ENCODE measurements at places on chromosomes 12 and 14.

DNA sequence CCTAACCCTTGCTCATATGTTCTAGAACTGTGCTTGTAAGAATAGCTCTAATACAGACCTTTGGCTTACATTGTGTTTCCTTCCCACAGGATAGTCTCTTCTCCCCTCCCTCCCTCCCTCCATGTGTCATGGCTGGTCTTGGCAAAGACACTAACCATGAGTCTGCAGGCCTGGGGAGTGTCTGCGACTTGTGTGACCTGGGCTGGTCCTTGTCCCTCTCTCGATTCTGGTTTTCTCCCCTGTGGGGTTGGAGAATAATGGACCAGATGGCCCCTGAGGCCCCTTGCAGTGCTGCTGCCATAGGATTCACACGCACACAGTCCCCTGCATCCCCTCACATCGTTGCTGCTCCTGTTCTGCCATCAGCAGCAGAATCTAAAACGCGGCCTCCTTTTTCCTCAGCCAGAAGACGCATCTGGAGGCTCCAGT is 30.3 kb downstream of the DEGS2 start:
- DNase-seq = peak; percentile 78

- peak; percentile 82 for DNase-seq
Measured at GRCh38 chr12:106096376-106096775, 42.4 kb downstream of the NUAK1 start.

DNA sequence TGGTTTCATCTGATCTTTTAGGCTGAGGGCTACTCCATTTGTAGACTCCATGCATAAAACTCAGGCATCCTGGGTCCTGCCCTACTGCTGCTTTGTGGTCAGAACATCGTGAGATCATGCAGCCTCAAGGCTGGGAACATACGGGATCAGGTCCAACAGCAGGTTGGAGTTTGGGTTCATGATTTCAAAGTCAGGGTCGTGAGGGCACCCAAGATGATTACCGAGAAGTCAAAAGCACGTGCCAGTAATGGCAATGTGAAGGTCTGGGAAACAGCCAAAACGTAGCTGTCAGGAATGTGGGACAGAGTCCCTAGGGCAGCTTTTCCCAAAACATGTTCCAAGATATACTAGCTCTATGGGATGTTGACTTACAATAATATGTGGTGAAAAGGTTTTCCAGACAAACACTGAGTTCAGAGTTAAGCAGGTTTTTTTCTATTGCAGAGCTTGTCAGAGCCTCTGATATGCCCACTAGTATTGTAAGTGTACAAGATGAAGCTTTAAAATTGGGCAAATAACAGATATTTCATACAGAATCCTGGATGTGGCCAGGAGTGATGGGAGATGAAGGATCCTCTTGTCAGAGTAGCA is 130.3 kb upstream of the DNM1L start:
- peak; percentile 42 for DNase-seq

GRCh38 chr12:109947521-109947920 is 47.4 kb downstream of the TCHP start:
- DNase-seq = no peak

DNA sequence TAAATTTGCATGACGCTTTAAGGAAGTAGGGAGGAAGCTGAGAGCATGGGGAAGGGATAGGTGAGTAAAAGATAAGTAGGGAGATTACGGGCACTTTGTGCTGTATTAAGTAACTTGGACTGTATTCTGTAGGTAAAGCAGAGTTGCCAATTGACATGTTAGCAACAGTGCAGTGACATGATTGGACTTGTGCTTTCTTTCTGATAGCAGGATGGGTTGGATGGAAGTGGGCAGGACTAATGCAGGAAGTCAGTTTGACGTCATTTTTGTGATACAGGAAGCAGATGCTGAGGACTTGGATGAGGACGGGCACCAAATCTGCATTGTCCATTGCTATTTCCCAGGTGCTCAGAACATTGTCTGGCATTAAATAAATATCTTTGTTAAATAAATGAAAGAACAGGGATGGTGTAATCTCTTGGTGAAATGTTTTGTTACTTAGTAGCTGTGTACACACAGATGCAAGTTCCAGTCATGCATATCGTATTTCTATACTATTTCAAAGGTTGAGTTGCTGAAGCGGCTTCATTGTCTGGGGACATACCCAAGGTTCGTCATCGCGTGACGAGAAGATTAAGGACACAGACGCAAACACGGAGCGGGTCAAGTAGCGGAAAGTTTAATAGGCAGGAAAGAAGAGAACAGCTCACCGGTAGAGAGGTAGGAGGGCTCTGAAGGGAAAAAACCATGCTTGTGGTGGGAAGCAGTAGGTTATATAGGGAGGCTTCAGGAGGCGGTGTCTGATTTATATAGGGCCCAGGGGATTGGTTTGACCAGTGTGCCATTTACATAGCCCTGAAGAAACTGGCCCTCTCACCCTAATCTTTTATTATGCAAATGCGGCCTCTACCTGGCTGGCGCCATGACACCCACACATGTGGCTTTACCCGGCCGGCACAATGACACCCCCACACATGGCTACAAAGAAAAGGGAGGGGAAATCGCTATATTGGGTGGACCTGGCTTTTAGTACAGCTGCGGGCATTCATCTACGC is 30.7 kb downstream of the GUCY2C start:
- no peak for DNase-seq

DNA sequence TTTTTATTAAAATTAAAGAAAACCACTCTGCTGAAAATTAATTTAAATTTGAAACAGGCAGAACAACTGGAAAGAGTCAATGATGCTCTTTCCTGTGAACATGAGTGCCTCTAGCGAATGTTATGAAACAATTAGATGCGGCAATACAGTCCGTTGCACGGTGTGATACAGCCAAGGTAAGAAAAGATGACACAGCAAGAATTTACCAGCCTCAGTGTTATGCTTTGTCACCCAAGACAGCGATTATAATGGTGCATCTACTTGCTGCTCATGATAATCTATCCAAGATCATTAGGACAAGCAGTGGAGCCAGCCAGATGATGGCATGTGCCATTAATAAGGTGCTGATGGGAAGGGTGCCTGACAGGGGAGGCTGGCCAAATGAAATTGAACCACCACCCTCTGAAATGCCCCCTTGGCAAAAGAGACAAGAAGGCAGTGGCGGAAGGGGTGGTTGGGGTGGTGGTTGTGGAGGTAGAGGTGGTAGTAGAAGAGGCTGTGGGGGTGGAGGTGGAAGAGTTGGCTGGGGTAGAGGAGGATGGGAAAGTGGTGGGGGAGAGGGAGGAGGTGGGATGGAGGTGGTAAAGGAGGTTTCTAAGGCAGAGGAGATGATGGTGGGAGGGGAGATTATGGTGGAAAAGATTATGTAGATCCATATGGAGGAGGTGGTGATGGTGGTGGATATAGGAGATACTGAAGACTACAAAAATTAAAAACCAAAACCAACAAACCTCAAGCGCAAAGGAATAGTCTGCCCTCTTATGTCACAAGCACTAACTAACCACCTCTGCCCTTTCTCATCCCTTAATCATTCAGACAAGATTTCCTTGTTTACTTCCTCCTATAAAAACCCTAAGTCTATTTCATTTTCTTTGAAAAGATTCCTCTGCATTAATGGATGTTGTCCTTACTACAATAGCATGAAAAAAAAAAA is 4.0 kb upstream of the RESF1 start:
- no peak for DNase-seq

- DNase-seq = peak; percentile 59
Measured at GRCh38 chr12:81627336-81628189, 131.6 kb downstream of the PPFIA2 start.

DNA sequence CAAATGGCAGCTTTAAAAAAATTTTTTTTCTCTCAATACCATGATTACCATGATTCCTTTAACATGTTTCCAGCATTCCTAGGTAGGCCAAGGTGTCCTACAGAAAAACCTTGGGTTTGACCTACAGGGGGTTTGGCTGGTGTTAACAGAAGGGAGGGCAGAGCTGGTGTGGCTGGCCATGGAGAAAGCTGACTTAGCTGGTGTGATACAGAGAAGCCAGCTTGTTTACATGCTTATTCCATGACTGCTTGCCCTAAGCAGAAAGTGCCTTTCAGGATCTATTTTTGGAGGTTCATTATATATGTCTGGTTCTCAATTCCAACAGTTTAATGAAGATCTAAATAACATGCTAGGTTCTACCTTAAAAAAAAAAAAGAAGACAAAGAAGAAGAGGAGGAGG is 68.6 kb downstream of the EEA1 start:
- no peak for DNase-seq

GRCh38 chr12:114163771-114164170 is 197.6 kb upstream of the RBM19 start:
- DNase-seq = no peak

GRCh38 chr12:105382771-105383622 is 52.5 kb downstream of the C12orf75 start:
- peak; percentile 86 for DNase-seq

DNA sequence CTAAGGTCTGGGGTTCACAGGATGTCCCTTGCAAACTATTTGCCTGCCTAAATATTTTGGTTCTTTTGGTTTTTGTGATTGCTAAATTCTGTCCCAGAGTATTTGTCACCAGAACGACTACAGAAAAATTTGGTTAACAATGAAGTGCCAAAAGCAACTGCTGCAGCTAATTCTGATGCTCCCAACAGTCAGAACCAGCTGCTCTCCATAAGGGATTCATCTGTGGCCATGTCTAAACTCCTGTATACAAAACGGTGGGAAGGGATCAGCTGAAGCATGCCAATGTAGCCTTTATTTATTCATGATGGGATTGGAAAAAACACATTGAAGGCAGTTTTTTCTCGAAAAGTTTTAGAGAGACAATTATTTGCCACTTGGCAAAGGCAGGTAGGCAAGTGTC is 29.3 kb upstream of the PELI2 start:
- DNase-seq = no peak

- peak; percentile 14 for DNase-seq
Measured at GRCh38 chr14:78848234-78848820, 678.2 kb downstream of the NRXN3 start.

DNA sequence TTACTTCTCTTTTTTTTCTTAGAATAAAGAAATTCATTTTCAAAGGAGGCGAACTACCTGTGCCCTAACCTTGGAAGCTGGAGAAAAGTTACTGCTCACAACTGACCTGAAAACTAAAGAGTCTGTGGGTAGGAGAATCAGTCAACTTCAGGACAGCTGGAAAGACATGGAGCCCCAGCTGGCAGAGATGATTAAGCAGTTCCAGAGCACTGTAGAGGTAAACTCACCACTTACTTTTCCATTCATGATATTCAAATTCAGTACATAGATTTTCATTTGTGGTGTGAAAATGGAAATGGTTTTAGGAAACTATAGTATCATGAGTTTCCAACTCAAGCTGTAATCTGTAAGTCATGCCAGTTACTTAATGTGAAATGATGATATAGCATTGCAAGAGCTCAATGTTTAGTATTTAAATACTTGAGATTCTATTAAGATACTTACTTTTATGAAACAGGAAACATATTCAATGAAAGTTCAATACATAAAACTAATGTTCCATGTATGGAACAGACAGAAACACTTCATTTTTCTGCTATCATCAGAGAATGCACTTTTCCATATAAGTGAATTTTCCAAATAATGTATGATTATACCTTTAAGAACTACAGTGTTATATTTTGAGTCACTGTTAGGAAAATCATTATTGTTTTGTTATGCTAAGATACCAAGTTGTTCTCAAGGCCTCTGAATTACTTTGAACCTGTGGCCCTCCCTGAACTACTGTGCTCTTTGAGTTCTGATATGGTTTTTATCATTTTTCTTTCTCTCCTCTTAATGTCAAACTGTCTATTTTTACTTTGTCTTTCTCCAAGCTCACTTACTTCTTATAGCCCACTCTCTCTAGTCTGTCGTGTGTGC is 119.0 kb downstream of the ESR2 start:
- DNase-seq = no peak

DNA sequence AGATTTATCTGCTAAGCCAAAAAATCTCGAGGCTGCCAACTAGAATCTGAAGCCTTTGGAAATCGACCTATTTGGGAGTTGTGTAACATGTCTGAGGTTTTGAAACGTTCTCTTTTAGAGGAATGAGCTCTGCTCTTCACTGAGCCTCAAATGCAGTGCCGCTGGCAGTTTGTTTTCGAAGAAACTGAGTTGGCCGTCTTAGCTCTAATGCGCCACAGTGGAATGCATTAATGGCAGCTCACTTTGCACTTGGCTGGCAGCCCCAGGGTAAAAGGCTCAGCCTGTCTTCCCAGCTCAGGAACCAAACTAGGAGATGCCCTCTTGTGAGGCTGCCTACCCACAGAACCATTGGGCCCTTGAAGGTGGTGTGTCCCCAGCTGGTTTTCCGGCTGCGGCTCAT is 53.8 kb downstream of the SFSWAP start:
- no peak for DNase-seq

- no peak for DNase-seq
Measured at GRCh38 chr12:49942512-49942893, 8.0 kb upstream of the AQP2 start.

- no peak for DNase-seq
Measured at GRCh38 chr12:49907352-49907751, 3.7 kb upstream of the FAIM2 start.

- DNase-seq = no peak
Measured at GRCh38 chr14:79661752-79662151, 549.6 kb downstream of the DIO2 start.

GRCh38 chr14:58598028-58598803 is 39.5 kb upstream of the DACT1 start:
- no peak for DNase-seq

GRCh38 chr12:34363050-34363673 is 340.9 kb downstream of the ALG10 start:
- DNase-seq = no peak

DNA sequence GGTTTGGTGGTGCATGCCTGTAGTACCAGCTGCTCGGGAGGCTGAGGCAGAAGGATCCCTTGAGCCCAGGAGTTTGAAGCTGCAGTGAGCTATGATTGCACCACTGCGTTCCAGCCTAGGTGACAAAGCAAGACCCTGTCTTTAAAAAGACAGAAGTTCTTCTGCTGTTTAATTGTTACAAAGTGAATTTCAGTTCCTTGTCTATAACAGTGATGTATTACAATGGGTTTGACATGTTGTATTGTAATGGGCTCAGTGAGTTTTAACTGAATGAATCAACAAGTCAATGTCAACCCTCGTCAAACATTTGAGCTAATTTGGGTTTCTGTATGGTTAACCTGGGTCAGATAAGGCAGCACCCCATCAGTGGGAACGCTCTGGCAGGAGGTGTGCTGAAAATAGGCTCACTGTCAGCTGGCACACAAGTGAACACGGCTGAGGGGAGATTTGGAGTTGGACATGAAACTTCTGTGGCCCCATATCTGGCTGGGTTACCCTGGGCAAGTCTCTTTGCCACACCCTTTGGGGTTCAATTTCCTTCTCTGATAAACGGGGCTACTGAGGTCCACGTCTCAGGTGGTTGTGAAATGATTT is 14.0 kb upstream of the TRPV4 start:
- no peak for DNase-seq

DNA sequence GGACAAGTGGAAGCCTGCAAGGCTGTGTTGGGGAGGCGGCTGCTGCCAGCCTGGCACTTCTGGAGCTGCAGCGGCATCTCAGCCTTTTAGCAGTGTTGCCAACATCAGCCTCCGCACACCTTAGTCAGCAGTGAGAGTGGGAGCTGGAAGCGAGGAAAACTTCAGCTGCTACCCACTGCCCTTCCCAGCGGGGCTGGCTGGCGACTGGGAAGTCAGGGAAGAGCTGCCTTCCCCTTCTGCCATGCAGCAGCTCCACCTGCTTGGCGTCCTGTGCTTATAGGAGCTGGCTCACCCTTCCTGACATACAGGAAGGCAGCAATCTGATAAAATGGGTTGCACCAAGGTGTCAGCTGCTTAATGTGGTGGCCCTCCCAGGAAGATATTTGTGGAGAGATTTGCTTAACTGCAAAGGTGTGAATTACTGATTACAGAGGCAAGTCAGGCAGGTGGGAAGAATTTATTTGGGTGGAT is 15.4 kb upstream of the PLEKHG3 start:
- no peak for DNase-seq

Data from muscle of leg (tissue), 16 donors.